Stimulated activated naive CD8-positive, alpha-beta T cell treated with anti-CD3 and anti-CD28 coated beads, Interleukin-15, Interleukin-2, amounts not matched to agents 100 U/mL and 50 U/mL, for 24 hours (primary cell): ENCODE measurements at places on chromosomes 3 and 15.

DNA sequence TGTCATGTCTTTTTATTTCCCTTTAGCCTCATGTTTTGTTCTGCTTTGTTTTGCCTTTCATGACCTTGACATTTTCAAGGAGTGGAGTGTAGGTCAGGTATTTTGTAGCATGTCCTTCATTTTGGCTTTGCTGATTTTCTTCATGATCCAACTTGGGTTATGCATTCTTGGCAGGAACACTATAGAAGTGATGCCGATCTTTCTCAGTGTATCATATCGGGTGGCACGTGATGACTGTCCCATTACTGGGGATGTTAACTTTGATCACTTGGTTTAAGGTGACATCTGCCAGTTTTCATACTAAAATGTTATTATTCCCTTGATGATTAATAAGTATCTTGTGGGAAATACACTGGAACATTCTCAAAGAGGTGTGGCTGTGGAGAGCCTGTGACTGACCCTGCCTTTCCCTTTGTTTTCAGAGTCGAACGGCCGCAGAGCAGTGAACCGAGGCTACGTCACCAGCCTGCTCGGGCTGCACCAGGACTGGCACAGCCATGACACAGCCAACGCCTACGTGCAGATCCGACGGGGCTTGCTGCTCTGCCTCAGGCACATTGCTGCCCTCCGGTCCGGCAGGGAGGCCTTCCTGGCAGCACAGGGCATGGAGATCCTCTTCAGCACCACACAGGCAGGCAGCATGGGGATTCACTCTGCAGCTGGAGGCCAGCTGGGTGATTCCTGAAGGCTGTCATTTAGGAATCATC, 167.7 kb downstream of the AGBL1 start:
- no peak for DNase-seq

- no peak for DNase-seq
Observed at GRCh38 chr3:64824394-64824909, 136.7 kb upstream of the ADAMTS9 start.

DNA sequence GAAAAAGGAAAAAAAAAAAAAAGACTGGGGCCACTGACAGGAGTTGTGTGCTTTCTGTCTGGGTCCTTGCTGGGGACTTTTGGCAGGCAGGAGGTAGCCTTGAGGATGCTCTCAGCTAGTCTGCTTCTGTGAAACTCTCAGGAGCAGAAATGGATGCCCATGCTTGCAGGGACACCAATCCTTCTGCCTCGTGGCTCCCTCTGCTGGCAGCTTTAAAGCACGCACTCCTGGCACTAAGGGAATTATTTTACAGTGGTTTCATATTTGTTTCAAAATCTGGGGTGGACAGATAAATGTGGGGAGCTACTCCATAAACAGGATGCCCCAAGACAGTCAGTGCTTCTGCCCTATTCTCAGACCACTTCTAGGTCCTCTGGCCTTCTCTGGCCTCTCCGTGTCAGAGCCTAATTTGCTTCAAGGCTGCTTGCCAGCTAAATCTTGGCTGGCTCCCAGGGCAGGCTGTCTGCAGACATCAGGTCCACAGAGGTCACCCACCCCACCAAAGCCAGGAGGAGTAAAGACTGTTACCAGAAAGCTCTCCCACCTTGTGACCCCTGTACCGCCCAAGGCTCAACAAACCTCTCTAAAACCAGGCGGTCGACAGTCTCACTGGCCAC, 17.1 kb downstream of the TRAIP start:
- peak; percentile 82 for DNase-seq

DNA sequence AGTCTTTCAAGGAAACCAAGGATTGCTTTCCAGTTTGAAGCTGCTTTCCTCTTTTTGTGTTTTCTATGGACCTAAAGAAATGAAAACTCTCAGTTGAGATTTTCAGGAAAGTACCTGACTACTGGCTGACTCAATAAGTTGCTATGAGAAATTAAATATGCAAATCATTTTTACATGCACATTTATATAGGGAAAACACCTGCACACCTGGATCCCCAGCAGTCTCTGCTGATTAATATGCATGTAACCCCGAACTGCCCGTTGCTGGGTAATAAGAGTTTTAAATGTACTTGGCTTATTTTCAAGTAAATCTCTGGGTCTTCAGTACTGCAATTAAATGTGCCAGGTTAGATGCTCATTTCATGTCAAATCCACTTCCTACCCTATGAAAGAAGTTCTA, 77.2 kb downstream of the KBTBD8 start:
- no peak for DNase-seq

- DNase-seq = no peak
Observed at GRCh38 chr3:182704926-182705325, 88.4 kb upstream of the ATP11B start.
